ENCODE measurements at places on chromosomes 7 and 10.

DNA sequence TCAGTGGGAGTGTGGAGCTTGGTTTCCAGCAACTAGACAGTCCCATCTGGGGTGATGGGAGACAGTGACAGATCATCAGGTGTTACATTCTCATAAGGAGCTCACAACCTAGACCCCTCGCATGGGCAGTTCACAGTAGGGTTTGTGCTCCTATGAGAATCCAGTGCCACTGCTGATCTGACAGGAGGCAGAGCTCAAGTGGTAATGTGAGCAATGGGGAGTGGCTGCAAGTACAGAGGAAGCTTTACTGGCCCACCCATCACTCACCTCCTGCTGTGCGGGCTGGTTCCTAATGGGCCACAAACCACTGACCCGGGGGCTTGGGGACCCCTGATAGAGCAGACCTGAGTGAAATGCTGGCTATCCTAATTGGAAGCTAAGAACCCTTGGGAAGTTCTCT lies 242.8 kb downstream of the BAMBI start:
- no peak for DNase-seq

- DNase-seq, result no peak
These were observed 2.2 kb downstream of the FAM53B start for GRCh38 chr10:124741922-124742412.

- DNase-seq, result no peak
These were observed 33.7 kb upstream of the CFAP46 start for GRCh38 chr10:132975831-132976682.

DNA sequence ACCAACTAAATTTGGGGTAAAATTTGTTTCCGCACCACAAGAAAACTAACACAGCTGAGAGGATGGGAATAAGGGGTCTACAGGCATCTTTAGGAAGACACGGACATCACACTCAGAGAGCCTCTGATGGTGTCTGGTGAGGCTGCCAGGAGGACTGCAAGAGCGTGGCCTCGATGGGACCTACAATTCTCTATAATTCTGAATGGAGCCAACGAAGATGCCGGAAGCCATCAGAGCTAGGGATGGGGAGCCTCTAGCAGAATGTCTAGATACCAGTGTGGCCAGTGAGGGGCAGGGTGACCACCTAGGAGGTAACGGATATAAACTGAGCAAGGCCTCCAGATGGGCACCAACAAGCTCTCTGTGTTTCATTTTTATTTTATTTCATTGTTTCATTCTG lies 7.5 kb downstream of the GRID1 start:
- DNase-seq, result no peak

GRCh38 chr10:125699562-125700143 lies 16.7 kb upstream of the TEX36 start:
- no peak for DNase-seq

DNA sequence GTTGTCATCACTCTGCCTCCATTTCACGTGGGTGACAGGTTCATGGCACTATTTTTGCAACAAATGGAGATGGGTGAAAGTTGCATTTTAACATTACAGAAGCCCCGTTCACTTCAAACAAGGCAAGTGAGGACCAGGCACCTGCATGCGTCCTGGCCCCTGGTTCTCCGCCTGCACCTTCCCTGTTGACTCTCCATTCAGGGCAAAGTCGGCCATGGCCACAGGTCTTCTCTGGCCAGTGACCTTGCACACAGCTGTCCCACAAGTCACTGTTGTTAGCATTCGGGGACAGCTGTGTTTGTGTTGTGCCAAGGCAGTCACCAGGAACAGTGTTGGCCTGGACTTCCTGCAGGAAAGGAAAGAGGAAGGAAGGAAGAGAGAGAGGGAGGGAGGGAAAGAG lies 554.9 kb downstream of the TCERG1L start:
- no peak for DNase-seq

DNA sequence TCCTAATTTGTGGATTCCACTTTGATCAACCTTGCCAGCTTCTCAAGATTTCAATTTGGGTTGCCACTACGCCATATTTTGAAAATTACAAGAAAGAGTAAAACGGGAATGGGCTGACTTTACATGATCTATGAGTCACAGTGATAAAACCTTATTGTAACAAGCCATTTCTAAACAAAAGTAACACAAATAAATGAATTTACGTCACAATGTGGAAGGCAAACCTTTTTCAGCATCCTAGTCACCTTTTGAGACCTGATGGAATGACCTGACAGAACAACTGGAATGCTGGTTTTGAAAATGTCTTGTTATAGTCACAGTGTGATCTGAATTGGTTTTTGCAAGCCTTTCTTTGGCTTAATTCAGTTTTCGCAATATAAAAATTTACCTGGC lies 85.9 kb downstream of the CDK6 start:
- DNase-seq, result no peak

DNA sequence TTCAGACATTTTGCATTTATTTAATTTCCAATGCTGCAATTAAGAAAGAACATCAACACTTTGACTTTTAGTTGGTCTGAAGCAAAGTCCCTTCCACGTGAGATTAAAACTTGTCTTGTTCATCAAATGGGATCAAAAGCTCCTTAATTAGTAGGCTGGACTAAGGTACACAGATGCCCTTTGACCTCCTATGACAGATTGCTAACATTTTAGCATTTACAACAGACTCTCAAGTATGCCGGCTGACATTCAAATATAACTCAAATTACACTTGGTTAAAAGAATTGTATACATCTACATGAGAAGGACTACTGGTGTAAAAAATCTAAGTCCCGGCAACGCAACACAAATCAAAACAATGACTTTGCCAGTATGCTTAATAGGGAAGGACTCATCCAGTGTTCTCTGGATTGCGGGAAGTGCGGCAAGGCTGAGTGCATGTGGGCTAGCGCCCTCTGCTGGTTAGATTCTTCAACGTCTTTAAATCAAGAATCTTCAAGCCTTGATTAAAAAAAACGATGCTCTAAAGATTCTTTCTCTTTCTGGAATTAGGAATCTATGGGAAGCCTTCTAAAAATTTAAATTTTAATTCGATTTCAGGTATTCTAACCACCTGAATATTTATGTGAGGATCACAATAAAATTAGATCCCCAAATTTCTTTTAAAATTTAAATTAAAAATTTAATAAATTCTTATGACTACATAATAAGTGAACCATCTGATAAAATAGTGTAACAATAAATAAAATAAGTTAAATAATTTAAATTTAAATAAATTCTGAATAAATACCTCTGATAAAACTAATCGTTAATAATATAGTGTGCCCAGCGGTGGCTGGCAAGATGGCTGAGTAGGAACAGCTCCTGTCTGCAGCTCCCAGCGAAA lies 444.7 kb downstream of the DGKB start:
- no peak for DNase-seq

GRCh38 chr7:130942211-130942964 lies 208.4 kb upstream of the KLF14 start:
- DNase-seq, result no peak

DNA sequence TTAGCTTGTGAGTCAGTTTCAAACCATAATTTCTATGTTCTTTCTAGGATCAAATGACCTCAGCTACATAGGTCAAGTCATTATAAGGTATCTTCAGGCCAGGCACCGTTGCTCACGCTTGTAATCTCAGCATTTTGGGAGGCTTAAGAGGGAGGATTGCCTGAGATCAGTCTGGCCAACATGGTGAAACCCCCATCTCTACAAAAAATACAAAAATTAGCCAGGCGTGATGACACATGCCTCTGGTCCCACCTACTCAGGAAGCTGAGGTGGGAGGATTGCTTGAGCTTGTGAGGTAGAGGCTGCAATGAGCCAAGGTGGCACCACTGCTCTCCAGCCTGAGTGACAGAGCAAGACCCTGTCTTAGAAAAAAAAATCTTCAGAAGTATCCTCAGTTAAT lies 362.3 kb downstream of the GATA3 start:
- no peak for DNase-seq

DNA sequence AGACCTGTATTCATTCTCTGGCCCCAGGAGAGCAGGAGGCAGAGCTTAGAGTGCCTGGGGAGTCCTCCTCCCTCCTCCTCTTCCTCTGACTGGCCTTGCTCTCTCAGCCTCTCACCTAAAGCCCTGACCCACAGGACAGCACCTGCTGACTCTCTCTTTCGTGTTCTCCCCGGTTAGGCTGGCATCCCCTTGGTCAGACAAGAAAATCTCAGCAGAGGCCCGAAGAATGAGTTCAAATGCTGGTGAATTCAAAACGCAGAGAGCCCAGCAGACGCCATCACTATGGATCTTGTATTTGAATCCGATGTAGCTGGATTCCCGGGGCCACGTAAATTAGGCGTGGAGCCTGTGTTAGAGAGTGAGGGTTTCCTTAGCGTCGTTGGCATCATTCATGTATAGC lies 255.3 kb downstream of the KLF6 start:
- no peak for DNase-seq

- DNase-seq, result no peak
These were observed 15.9 kb downstream of the PRKG1 start for GRCh38 chr10:51090190-51090589.

DNA sequence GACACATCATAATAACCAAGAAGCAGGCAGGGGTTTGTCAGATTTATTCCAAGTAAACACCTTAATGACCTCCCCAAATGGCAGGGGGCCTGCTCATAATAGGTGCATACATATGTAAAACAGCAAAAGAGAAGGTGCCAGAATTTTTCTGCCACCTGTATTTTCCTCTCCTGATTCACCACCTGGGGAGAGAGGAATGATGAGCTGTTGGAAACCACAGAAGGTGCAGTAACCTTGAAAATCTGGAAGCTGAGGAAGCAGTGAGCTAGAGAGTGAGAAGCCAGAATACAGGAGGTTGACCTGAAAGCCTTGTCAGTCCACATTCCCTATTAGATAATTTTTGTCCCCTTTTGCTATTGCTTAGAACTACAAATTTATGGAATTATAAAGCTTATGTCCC lies 46.2 kb upstream of the PDE1C start:
- no peak for DNase-seq

- no peak for DNase-seq
These were observed 121.5 kb upstream of the PLPP4 start for GRCh38 chr10:120335553-120335952.

GRCh38 chr7:48217753-48218152 lies 46.5 kb downstream of the ABCA13 start:
- no peak for DNase-seq

- no peak for DNase-seq
These were observed 142.3 kb upstream of the UNC5B start for GRCh38 chr10:71069909-71070666.

- DNase-seq, result no peak
These were observed 994.9 kb downstream of the REEP3 start for GRCh38 chr10:64515970-64516699.

GRCh38 chr10:107103174-107104025 lies 61.1 kb downstream of the SORCS1 start:
- no peak for DNase-seq

Measured in stimulated activated CD8-positive, alpha-beta memory T cell treated with anti-CD3 and anti-CD28 coated beads, Interleukin-4, amount 100 ng/mL, for 4 hours (primary cell).